Right atrium auricular region (tissue), 2 donors: ENCODE measurements at places on chromosomes 6 and 20. TPM values are rescaled to one million over a fixed set of nuclear protein-coding genes. Genes with fewer than 3 reads are reported as not detected.

SAPCD1 gene
- total RNA-seq: not detected

LINC00237 gene
- not detected for total RNA-seq

GRCh38 chr6:40845553-40845952, 193.5 kb downstream of the UNC5CL start:
- no peak for DNase-seq
- no peaks in the 10 kb centered on the region for H3K36me3 ChIP-seq
- no peaks in the 10 kb centered on the region for H3K27me3 ChIP-seq
- no peak overlapping the region for H3K4me3 ChIP-seq

- no peak for DNase-seq
- H3K36me3 ChIP-seq: peaks cover 7% of the 10 kb centered on the region
- no peaks in the 10 kb centered on the region for H3K27me3 ChIP-seq
- no peaks in the 10 kb centered on the region for H3K4me1 ChIP-seq
- H3K27ac ChIP-seq: no peak overlapping the region
Measured at GRCh38 chr20:4967752-4968477, 33.4 kb downstream of the SLC23A2 start.

DNA sequence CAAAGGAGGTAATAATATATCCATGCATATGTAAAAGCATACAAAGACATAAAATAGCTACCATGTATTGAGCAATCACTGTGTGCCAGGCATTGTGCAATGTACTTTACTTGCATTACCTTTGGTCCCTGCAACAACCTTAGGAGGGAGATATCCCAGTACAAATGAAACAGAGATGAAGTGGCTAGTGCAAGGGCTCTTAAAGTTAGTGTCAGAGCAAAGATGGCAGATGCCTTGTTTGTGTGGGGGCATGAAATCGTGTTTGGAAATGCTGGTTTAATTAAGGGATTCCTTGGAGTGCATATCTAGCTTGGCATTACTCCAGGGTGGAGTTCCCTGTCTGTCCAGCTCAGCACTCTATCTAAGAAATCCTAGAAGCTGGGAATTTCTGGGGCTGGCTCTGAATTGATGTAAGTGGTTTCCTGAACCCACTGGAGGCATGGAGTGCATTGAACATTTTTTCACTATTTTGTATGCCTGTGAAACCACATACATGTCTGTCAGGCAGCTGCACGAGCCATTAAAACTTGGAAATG, 9.8 kb downstream of the PAQR8 start:
- peaks cover under 1% of the 10 kb centered on the region for H3K4me1 ChIP-seq
- DNase-seq: no peak
- H3K36me3 ChIP-seq: no peaks in the 10 kb centered on the region
- H3K27ac ChIP-seq: no peak overlapping the region
